ENCODE measurements at places on chromosomes 12 and 14.

DNA sequence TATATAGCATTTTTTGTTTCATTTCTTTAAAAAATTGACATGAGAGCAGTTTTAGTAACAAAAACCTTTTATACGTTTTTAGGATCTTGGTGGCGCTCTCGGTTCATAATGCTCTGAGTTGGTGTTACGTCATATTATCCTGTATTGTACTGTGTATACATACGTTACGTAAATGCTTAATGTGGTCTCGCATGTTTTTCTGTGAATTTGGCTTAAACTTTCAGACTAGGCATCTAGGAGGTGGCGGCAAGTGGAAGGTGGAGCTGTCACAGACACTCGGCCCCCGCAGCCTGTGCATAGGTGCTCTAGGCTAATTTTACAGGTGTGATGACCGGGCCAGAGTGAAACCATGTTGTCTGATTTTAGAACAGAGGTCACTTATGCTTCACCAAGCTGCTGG, 60.0 kb downstream of the PPP2R5C start:
- DNase-seq: no peak

GRCh38 chr12:60144395-60144794, 548.6 kb downstream of the SLC16A7 start:
- DNase-seq: no peak

- DNase-seq: no peak
These were observed 23.0 kb downstream of the BTBD6 start for GRCh38 chr14:105271224-105271890.

DNA sequence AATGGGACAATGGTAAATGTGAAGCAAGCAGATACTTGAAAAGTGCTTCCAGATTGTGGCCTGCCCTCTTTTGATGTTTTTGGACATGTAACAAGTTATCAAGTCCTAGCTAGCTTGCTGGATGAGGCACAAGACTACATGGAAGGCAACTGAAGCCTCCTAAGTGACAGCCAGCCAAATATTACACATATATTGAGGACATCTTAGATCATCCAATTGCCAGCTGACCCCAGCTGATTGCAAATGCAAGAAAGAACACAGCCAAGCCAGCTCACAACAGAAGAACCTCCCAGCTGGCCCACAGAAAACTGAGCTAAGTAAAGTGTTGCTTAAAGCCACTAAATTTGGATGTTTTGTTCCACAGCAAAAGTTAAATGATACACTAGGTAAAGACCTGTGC, 156.9 kb downstream of the SRGAP1 start:
- no peak for DNase-seq

DNA sequence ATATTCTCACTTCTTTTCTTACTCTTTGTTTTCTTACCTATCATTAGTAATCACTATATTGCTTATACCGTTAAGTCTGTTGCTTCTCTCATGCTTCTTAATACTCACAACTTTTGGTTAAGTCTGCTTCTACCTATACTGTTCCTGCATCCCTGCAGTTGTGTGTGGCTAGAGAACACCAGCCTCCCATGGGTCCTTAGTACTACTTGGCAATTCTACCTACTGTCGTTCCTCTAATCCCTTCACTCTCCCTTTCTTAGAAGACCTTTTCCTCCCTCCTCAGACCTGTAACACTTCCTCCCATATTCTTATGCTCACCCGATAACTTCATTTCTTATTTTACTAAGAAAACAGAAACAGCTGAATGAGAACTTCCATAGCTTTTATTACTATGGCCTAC, 29.3 kb downstream of the CNOT2 start:
- DNase-seq: no peak

GRCh38 chr14:51059032-51059431, 35.9 kb downstream of the TRIM9 start:
- DNase-seq: no peak

GRCh38 chr12:105907982-105908381, 230.8 kb downstream of the NUAK1 start:
- no peak for DNase-seq

GRCh38 chr12:6869049-6870021, 2.0 kb downstream of the TPI1 start:
- DNase-seq: peak; percentile 45

DNA sequence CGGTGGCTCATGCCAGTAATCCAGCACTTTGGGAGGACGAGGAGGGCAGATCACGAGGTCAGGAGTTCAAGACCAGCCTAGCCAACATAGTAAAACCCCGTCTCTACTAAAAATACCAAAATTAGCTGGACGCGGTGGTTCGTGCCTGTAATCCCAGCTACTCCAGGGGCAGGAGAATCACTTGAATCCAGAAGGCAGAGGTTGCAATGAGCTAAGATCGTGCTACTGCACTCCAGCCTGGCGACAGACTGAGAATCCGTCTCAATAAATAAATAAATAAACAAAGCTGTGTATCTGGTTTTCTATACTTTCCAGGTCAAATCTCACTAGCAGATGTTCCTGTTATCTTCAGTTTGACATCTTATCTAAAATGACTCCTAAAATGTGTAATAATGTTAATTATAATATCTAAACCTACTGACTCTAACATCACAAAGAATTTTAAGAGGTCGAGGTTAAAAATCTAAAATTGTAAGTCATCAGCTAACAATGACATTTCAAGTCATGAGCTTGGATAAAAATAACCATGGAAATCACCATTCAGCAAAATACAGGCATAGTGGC, 2.4 kb upstream of the SRP54 start:
- DNase-seq: no peak

- DNase-seq: no peak
These were observed 40.1 kb downstream of the KIAA0586 start for GRCh38 chr14:58467575-58467974.

DNA sequence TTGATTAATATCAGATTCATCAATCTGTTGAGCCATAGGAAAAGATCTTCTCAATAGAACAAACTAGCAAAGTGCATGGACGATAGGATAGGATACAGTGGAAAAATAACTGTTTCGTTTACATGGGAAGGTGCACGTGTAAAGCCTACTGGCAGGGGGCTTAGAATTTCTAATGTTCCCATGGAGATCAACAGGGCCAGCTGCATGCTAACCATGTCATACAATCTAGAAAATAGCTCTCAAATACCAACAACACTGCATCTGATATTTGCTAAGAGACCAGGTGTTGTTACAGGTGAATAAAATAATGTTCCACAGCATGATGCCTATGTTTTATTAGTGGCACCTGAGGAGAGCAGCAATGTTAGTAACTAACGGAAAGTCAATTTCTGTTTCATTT, 72.5 kb downstream of the ACSS3 start:
- no peak for DNase-seq

DNA sequence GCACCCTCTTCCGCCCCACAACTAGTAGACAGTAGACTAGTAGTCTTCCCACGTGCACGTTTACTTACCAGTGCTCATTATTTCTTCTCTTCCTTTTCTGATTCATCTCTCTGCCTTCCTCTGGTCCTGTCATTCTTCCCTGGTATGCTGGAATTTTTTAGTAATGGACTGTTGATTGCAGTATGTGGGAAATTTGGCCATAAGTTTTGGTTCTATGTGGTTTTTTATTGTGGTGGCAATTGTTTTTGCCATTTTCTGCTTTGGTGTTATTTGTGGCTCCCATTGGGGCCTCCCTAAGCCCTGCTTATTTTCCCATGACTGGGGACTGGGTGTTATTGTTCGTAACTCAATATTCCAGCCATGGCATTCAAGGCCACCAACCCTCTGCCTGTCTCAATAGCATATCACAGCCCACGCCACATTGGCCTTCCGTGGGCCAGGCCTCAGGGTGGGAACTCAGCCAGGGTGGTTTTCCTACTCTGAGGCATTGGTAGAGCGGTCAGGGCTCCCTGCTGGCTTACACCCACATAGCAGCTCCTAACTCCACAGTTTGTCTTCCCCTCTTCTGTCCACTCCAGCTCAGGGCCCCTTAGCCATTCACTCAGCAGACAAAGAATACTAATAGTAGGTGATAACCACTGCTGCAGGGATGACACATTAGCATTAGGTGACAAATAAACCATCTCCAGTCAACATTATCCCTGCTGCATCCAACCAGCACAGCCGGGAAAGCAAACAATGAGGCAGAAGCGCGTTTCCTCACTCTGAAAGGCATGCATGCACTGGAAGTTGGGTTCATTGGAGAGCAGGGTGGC, 321.5 kb downstream of the CACNA1C start:
- no peak for DNase-seq

DNA sequence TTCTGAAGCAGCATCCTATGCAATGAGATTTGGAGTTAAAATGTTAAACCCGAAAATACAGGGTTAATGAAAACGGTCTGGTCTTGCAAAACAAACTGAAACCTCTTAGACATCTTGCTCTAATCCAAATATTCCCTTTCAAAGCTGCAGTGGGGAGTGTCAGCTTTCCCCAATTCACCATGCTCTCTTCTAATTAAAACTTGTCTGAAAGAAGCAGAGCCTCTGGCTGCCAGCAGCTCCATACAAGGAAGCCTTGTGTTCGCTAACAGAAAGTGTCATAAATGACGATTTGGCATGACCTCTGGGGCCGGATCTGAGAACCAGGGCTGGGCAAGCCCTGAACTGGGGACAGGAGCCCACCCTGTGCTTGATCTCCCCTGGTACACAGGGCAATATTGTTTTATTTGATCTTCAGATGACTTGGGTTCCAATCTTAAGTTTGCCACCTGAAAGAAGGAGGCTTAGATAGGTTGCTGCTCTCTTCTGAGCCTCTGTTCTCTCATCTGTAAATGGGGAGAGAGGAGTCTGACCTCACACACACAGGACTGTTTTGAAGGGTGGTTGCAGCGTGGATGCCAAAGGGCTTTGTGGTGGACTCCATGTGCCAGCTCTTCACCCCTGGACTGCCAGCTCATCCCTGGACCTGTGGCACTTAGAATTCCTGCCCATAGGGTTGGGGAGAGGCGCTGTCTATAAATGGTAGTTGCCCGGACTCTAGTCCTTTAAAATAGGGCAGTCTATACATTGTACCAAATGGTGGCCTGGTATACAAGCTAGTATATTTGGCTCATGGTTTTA, 7.8 kb downstream of the KMT5A start:
- DNase-seq: no peak

DNA sequence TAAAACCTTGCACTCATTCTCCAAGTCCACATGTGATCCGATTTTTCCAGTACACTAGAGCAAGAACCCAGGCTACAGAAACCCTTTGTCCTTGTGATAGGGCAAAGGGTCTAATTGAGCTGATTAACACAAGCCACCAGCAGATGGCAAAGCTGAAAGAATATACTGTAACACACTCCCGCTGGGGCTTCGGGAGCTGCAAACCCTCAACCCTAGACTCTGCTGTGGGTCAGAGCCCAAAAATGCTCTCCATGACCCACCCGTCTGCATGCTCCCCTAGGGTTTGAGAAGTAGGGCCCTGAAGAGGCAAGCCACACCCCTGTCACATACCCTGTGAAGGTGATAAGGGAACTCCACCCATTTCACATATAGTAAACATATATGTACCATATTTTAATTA, 33.6 kb upstream of the PCNX1 start:
- no peak for DNase-seq

GRCh38 chr14:104169699-104170479, 31.5 kb downstream of the KIF26A start:
- DNase-seq: no peak

- DNase-seq: no peak
These were observed 95.5 kb upstream of the ETV6 start for GRCh38 chr12:11553871-11554533.

DNA sequence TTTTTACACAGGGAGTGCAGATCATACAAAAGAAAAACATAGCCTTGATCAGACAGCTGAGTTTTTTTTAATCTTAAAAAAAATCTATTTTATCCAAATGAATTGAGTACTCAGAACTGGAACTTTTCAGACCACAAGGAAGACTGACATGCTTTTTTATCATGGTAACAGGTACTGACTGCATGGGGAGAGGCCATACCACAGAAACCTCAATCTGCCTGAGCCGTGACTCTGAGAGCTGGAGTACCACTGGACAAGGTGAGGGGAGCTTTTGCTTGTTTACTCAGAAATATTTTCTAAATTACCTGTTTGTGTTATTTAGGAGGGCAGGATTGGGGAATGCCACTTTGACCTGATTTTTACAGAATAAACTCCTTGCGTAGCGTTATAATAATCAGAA, 143.9 kb downstream of the ALX1 start:
- no peak for DNase-seq

DNA sequence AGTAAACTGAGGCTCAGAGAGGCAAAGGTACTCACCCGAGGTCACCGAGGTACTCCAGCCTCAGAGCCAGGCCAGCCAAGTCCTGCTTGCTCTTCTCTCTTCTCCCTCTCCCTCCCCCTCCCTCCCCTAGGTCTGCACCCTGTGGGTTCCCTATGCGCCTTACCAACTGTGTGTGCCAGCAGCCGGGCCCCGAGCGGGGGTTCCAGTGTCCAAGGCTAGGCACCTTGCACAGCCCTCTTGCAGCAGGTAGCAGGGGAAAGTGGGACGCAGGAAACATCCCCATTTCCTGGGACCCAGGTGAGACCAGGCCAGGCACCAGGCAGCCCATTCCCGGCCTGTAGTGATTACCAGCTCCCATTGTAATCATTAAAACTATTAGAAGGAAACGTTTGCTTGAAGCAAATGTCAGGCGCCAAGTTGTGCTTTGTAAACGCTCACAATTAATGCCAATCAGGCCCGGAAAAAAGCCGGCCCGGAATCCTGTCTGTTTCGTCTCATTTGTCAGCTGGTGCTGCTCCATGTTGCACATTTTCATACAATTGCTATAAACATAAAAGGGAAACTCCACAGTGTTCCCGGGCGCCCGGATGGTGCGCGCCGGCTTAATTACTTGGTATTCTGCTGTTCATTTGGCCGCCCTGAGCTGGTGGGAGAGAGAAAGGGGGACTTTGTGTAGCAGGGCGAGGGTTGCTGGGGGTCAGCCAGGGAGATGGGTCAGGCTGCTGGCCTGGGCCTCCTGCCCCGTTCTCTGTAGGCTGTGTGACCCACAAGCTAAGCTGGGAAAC, 11.9 kb downstream of the FAM222A start:
- DNase-seq: peak; percentile 75

DNA sequence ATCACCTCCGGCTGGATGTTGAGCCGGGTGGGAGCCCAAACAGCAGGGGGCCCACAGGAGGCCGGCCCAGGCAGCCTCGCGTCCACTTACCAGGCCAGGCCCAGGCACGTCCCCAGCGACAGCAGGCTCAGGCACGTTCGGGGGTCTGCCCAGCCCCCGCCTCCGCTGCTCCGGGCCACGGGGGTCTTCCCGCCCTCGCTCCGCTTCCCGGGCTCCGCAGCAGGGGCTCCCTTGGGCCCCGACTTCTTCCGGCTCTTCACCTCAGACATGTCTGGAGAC, 216 bp downstream of the IKBIP start:
- peak; percentile 50 for DNase-seq

GRCh38 chr12:78407722-78408121, 456.9 kb upstream of the SYT1 start:
- no peak for DNase-seq

- no peak for DNase-seq
These were observed 122.5 kb downstream of the WIF1 start for GRCh38 chr12:64998371-64999147.

Data from occipital lobe (tissue), 3 donors.